ENCODE measurements at places on chromosomes 1 and 21. TPM values are rescaled to one million over a fixed set of nuclear protein-coding genes. Genes with fewer than 3 reads are reported as not detected.

- DNase-seq: no peak
Measured at GRCh38 chr21:44427241-44428120, 27.8 kb upstream of the LRRC3 start.

- DNase-seq: no peak
Measured at GRCh38 chr1:5821540-5822176, 170.6 kb downstream of the NPHP4 start.

GRCh38 chr21:44551340-44551961 is at the start of gene KRTAP10-2:
Gene KRTAP10-2, minus strand, starts transcription at chr21:44551505. Its CDS starts 47 bp downstream, at chr21:44551458.
- DNase-seq: no peak

DNA sequence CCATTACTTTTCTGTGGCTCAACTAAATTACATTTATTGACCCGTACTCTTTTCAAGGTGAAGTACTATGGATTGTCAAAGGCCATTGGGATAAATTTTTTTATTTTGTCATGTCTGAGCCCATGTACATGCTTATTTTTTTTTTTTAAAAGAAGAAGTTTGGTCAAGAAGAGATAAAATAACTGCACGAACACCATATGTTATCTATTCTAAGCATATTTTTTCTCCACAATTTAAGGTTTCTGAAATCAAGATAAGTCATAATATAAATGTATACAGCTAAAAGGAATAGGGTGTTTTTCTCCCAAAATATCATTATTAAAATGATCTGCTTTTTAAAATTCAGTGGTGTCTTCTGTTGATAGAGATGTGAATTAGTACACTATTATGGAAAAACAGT is 35.0 kb upstream of the SH2D1B start:
- no peak for DNase-seq

RRP1 gene
- total RNA-seq: 12.9 TPM

Measured in muscle of leg (tissue), 16 donors.